ENCODE measurements at places on chromosomes 16 and 17.

DNA sequence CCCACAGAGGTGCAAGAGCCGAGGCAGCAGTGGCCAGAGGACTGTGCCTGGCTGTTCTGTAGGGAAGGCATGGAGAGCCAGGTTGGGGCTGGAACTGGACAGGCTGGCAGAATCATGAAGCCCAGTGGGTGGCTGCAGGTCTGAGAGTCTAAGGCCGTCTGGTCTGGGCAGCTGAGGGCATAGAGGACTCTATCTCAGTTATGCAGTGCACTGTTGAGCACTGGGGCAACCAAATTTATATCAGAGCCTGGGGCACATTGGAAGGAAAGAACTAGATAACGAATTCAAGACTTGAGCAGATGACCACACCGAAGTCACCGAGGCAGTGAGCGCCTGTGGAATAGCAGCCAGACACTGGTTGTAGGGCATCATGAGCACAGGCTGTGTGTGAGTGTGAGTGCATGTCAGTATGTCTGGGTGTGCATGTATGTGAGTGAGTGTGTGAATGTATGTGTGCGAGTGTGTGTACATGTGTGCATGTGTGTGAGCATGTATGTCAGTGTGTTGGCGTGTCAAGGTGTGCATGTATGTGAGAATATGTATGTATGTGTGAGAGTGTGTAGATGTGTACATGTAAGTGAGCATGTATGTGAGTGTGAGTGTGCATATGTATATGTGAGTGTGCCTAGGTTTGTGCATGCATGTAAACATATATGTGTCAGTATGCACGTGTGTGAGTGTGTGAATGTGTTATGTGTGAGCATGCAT, 37.0 kb downstream of the RGS9 start:
- DNase-seq: no peak

GRCh38 chr17:3886776-3887175, 6.1 kb downstream of the CAMKK1 start:
- no peak for DNase-seq

- DNase-seq: no peak
Observed at GRCh38 chr16:78323315-78323714, 223.9 kb downstream of the WWOX start.

GRCh38 chr17:70353408-70354092, 184.2 kb downstream of the KCNJ2 start:
- DNase-seq: no peak

DNA sequence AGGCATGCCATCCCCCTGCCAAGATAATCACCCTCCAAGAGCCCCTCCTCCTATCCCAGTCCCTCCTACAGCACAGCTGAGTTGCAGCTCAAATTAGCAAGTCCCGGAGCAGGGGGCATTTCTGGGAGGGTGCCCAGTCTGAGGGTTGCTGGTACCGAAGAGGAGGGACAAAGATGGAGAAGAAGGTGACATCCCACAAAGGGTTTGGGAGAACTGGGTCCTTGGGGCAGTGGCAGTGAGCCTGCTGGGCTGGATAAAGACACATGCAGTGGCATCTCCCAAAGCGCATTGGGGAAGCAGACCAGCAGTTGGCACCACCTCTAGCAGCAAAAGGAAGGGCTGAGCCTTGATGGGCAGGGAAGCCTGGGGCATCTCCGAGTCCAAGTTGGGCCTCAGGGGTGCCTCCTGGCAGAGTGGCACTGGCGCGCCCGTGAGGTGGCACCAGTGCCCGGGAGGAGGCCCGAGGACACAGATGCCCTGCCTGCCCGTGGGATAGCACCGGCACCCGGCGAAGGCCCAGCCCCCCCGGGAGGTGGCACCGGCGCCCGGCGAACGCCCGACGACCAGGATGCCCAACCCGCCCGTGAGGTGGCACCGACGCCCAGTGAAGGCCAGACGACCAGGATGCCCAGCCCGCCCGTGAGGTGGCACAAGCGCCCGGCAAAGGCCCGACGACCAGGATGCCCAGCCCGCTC, 622 bp downstream of the TOM1L2 start:
- DNase-seq: no peak

GRCh38 chr17:1241929-1242328, 28.3 kb upstream of the BHLHA9 start:
- DNase-seq: no peak

DNA sequence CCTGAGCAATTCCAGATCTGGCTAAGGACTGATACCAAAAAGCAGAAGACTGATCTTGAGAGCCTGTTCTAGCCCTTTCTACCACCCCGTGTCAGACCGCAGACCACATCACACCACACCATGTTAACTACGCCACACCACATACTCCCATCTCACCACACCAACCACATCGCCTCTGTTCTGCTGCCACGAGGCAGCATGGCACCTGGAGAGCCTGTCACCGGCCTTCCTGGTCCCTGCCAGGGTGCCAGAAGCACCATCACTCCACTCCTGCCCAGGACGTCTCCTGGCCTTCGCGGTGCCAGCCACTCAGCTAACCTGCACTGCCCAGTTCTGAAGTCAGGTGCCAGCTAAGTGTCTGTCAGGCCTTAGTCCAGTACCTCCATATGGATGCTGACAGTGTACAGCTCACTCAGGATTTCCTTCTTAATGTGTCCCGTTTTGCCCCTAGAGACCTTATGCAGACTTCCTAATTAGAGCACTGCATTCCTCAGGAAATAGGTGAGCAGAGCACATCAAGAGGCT, 37.2 kb upstream of the BCAR1 start:
- DNase-seq: no peak

- no peak for DNase-seq
Observed at GRCh38 chr17:16286947-16287562, 66.2 kb downstream of the CENPV start.

GRCh38 chr16:57698812-57699405, 4.3 kb downstream of the DRC7 start:
- no peak for DNase-seq

GRCh38 chr17:40442392-40443195, 656 bp upstream of the IGFBP4 start:
- no peak for DNase-seq

DNA sequence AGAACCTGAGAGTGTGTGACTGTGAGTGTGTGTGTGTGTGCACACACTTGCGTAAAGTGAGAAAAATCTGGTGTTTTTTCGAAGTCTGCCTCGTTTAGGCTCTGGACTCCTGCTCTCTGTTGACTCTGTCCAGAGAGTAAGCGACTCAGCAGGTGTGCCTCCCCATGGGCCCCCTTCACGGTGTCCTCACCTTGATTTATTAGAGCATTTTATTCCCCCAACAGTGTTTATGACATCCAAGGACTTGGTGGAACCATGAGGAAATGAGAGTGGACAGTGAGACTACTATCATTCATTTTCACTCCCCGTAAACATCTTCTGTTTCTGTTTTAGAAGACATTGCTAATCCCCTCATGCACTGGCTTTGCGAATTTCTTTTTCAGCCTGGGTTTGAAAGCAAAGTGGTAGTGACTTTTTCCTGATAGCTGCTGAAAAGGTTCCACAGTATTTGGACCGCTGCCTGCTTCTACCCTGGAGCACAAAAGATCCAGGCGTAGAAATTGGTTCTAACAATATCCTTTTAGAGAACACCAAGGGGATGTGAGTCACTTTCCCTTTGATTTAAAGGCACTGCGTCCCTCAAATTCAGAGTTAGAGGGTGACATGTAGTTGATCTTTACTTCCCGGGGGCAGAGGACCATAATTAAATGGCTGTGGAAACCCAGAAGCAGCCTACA, 218.2 kb downstream of the WWOX start:
- DNase-seq: no peak

- DNase-seq: no peak
Observed at GRCh38 chr16:56874800-56875199, 9.8 kb downstream of the SLC12A3 start.

DNA sequence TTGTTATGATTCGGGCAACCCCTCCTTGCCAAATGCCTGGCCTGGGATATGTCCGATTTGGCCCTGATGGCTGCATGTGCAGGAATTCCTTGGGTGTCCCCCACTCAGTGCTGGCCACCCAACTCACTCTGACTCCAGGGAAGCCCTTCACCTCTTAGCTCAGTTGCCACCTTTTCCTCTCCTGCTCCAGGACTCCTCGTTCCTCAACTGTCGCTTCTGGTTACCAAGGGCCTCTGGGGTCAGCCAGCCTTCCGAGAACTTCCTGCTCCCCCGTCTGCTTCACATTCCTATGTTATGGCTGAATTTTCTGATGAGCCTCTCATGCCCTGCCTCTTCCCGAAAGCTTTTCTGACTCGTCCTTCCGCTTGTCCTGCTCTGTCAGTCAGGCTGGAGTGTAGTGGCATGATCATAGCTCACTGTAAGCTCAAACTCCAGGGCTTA, 63.5 kb downstream of the SPACA3 start:
- no peak for DNase-seq

DNA sequence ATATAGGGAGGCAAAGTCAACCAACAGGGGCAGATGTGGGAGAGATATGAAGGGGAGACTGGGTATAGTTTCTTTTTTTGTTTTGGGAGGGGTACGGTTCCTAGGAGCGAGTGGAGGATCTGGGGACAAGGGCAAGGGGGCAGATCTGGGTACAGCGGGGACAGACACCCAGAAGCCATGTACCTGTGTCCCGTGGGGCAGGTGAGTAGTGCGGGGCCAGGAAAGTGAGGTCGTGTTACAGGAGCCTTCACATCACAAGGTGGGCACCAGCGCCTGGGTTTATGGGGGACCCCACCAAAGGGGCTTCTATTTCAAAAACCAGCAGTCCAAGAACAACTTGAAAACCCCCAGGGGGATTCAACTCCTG, 11.5 kb downstream of the LITAF start:
- no peak for DNase-seq

GRCh38 chr16:22425036-22425801, 50.8 kb upstream of the CDR2 start:
- DNase-seq: no peak

GRCh38 chr16:6903671-6904070, 429.0 kb upstream of the RBFOX1 start:
- no peak for DNase-seq

GRCh38 chr16:20729141-20729540, 12.5 kb downstream of the THUMPD1 start:
- no peak for DNase-seq

DNA sequence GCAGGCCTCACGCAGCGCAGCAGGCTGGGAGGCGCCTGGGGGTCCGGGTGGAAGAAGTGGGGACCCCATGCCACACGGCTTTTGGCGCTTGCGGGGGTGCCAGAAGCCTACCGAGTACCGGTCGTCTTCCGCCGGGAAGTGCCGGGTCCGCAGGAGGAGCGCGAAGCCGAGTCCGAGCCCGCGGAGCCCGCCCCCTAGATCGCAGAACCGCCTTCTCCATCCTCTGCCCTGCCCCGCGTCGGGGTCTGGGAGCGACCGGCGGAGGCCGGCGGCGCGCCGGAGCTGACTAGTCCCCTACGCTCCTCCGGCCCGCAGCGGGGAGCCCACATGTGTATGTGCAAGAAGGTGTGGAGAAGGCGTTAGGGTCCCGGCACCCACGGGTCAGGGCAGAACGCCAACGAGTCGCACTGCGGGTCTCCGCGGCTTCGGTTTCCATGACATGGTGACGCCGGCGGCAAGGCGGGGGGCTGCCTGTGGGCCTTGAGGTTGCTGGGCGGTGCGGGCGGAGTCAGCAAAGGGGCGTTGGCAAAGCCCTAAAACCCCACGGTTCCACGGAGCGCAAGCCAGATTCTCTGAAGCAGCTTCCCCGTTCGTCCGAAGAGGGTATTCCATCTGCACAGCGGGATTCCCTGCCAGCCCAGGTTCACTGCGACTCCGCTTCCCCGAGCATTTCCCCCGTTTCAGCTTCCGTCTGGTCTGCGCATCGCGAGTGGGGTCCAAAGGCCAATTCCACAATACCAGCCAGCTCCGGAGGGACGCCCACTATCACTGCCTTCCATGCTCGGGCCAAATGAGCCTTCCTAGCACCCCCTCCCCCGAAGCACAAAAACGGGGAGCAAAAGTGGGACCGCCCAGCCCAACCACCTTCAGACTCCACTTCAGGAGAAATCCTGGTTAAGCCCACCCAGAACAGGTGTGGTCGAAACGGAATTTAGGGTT, 2.3 kb upstream of the LHX1 start:
- no peak for DNase-seq

DNA sequence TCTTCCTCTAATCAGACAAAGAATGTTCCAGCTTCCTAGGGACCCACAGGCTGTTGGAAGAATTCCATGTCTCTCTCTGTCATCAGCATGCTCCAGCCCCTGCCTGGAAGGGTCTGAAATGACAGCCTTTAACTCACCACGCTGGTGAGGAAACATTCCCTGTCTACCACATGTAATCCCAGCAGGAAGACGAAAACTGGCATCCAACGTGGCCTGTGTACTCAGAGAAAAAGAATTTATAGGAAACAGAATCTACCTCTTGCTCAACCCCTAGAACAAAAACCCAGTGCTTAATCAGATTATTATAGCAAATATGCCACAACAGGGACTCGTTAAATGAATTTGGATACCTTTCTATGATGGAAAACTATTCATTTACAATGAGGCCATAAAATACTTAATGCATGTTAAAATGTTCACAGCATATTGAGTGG, 147.3 kb upstream of the FOXF1 start:
- peak; percentile 86 for DNase-seq

DNA sequence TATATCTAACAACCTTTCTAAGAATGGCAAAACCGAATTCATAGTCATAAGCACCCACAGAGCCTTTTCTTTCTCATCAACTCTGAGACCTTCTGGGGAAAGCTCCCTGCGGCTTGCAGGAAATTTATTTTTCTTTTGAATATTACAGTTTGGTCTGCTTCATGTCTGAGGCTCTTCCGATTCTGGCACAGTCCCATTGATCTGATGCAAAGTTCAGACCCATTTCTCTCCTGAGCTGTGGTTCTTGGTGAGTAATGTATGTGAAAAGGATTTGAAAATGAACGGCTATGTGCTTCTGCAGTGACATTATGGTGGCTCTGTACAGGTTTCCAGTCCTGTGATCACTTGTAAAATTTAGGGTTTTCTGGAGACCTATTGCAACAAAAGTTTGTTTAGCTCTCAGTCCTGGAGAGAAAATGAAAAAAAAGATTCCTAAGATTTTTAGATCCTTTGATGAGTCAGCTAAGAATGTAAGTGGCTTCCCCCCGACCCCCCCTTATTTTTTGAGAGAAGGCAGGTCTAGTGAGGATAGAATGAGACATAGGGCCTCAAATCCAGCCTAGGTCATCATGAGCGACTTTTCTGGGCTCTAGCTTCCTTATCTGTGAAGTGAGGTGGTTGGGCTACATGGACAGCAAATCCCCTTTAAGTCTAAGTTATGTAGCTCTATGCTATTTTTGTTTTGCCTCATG, 4.6 kb downstream of the GAN start:
- peak; percentile 15 for DNase-seq

Measured in amniotic stem cell (primary cell).